Thyroid gland (tissue), 4 donors: ENCODE measurements at places on chromosomes 7 and 10. TPM values are rescaled to one million over a fixed set of nuclear protein-coding genes. Genes with fewer than 3 reads are reported as not detected.

DNA sequence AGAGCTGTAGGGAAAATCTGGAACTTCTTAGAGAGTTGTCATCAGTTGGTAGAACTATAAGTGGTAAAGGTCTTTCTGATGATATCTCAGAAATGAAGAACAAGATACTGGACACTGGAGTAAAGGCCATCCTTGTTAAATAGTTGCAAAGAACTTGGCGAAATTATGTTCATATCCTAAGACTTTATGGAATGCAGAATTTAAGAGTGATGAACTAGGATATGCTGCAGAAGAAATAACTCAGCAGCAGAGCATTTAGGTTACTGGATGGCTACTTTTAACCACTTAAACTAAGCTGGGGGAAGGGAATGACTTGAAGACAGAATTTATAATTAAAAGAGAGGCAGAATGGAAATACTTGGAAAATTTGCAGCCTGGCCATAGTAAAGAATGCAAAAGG, 23.7 kb downstream of the PTEN start:
- no peak for DNase-seq

GRCh38 chr10:108913300-108913699, 1010.0 kb downstream of the XPNPEP1 start:
- DNase-seq: peak; percentile 59

DNA sequence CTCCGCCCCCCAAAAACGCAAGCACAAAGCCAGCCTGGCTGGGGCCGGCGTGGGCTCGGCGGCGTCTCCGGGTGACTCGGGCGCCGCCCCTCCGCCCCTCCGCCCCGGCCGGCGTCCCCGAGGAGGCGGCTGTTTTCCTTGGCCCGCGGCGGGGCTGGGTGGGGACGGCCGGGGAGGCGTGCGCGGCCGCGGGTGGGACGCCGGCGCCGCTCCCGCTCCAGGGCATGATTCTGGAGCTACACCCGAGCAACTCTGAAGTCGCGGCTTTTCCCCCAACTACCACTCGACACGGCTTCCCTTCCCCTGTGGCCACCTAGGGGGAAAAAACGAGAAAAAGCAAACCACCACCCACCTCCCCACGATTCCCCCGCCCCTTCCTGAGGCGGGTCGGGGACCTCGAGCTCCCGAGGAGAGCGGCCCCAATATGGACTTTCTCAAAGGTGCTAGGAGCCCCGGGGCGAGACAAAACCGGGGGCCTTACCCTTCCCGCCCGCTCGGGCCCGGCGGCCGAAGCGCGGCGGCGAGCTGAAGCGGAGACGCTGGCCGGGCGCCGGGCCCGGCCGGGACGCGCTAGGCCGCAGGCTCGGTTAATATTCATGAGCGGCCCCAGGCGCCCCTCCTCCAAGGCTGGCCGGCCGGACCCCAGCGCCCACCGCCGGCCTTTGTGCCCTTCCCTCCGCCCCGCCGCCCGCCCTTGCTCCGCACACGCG, 856 bp downstream of the ARHGAP21 start:
- DNase-seq: peak; percentile 62

GRCh38 chr7:149104749-149105148, 14.2 kb upstream of the ZNF786 start:
- no peak for DNase-seq

DNA sequence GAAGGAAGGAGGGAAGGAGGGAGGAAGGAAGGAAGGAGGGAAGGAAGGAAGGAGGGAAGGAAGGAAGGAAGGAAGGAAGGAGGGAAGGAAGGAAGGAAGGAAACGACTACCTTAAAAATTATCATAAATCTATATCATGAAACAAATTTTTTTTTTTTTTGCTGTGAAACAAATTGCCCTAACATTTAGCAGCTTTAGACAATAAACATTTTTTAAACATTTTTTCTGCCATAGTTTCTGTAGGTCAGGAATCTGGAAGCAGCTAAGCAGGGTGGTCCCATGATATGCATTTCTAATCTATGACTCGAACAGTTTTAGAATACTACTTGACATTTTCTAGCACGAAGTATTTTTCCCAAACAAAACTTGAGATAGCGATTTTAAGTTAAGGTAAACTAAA, 42.9 kb upstream of the TSPAN13 start:
- no peak for DNase-seq

- no peak for DNase-seq
These were observed 74.0 kb downstream of the WNT2 start for GRCh38 chr7:117248829-117249228.

- no peak for DNase-seq
These were observed 91.6 kb downstream of the SEMA3C start for GRCh38 chr7:80827239-80827633.

- no peak for DNase-seq
These were observed 159.0 kb downstream of the CDH23 start for GRCh38 chr10:71555724-71556119.

DNA sequence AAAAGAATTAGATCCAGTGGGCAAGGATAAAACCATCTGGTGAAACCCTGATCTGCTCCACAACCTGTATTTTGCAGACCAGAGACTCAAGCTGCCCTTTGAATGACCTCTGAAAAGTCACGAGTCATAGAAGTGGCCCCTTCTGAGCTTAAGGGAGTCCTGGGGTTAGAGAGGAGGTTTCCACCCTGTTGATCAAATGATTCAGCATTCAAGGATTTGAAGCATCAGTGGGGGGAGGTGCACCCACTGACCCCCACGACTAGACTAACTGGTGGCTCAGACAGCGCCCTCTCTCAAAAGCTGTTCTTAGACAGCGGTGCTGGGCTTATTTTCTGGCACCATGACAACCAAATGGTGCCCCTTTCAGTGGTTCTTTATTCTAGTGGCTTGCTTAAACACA, 44.3 kb downstream of the PLCE1 start:
- DNase-seq: peak; percentile 72

The CLCN1 gene
- not detected for total RNA-seq

The THSD7A gene
- total RNA-seq: 5.9 TPM

The GFRA1 gene
- total RNA-seq: 4.6 TPM

The PLEKHS1 gene
- total RNA-seq: not detected
